ENCODE measurements at places on chromosomes 3 and 15.
A peak's percentile ranks its signal among the peaks of the same experiment; 100 is the strongest.

- no peak for DNase-seq
These were observed 57.8 kb upstream of the PLSCR4 start for GRCh38 chr3:146308682-146309081.

DNA sequence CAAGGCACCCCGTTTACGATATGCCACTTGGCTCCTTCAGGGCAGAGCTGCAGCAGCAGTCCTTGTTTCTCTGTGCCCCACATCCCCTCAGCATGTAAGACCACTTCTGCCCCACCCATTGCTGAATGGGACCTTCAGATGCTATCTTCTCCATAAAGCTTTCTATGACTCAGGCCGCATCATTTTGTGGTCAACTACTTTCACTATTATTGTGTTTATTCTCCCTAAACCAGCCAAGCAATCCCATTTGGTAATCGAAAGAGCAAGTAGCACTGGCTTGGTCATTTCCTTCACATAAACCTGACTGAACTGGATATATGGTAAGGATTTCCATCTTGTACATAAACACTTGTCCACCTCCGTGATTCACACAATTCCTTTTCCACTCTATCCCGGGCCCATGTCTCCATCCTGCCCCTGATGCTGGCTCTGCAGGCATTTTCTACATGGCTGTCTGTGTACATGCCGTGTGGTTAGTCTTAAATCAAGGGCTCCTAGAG is 25.7 kb downstream of the LIPC start:
- no peak for DNase-seq

- no peak for DNase-seq
These were observed 193.4 kb downstream of the ZNF621 start for GRCh38 chr3:40718209-40718608.

GRCh38 chr3:27596334-27596841 is 112.2 kb upstream of the SLC4A7 start:
- DNase-seq, result peak; percentile 2

- peak; percentile 45 for DNase-seq
These were observed 534 bp downstream of the FRMD5 start for GRCh38 chr15:44194323-44195150.

- DNase-seq, result no peak
These were observed 137.6 kb downstream of the PEAK1 start for GRCh38 chr15:77282333-77282732.

- no peak for DNase-seq
These were observed 60.2 kb upstream of the ACP3 start for GRCh38 chr3:132256989-132257388.

DNA sequence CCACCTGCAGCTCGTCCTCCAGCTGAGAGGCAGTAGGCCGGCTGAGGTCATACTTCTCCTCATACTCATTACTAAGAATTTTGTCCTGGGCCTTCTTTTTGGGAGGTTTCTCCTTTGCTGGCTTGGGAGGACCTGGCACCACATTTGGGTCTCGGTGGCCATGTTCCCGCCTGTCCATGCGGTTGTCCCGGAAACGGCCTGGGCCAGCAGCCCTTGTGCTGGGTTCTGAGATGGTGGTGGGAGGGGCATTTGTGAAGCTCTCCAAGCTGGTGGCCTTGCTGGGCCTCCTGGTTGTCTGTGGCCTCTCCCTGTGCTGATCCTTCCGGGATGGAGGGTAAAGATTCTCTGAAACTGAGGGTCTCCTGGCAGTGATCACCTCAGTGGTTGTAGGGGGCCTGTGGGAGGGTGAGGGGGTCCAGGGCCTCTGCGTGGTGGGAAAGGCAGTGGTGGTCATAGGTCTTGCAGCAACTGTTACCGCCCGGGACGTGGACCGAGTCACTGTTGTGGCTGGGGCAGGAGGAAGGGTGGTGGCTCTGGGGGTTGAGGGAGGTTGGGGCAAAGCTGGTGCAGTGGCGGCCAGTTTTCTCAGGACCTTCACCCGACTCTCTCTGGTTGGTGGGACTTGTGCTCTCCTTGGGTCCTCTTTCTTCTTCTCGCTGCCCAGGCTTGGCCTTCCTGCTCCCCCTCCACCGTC is 2.5 kb downstream of the CCDC80 start:
- no peak for DNase-seq

- DNase-seq, result no peak
These were observed 24.8 kb downstream of the SLC28A2 start for GRCh38 chr15:45276831-45277230.

- no peak for DNase-seq
These were observed 3.9 kb downstream of the MST1R start for GRCh38 chr3:49899815-49900214.

DNA sequence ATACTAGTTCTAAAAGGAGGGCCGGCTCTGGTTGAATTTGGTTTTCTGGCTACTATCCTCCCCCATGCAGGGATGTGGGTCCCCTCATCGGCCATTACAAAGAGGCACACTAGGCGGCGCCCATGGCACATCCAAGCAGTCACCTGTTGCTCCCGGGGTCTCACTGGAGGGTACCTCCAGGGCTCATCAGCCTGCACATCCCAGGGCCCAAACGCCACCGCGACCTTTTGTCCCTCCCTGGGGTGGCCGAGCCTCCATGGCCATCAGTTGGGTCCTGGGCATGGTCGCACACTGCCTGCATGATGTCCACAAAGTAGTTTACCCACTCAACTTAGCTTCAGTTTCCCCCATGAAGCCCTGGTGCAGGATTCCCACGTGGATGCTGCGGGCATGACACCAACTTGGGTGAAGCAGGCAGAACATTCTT is 28.3 kb downstream of the IDH3A start:
- peak; percentile 50 for DNase-seq

GRCh38 chr15:39194106-39194830 is 386.6 kb upstream of the THBS1 start:
- DNase-seq, result no peak

- no peak for DNase-seq
These were observed 884.0 kb upstream of the CADM2 start for GRCh38 chr3:84074767-84075166.

- DNase-seq, result peak; percentile 56
These were observed at the start of gene DALRD3 for GRCh38 chr3:49017971-49018706. Gene DALRD3 (minus strand): TSS chr3:49018580. CDS start chr3:49018564, 16 bp downstream.
